ENCODE measurements at places on chromosomes 11 and 22.
A peak's percentile ranks its signal among the peaks of the same experiment; 100 is the strongest.

- peak; percentile 39 for DNase-seq
- H3K27me3 ChIP-seq: no peaks in the 10 kb centered on the region
- H3K4me3 ChIP-seq: no peak overlapping the region
- H3K4me1 ChIP-seq: no peaks in the 10 kb centered on the region
Measured at GRCh38 chr11:69472541-69473275, 8.8 kb upstream of the LINC01488 start.

DNA sequence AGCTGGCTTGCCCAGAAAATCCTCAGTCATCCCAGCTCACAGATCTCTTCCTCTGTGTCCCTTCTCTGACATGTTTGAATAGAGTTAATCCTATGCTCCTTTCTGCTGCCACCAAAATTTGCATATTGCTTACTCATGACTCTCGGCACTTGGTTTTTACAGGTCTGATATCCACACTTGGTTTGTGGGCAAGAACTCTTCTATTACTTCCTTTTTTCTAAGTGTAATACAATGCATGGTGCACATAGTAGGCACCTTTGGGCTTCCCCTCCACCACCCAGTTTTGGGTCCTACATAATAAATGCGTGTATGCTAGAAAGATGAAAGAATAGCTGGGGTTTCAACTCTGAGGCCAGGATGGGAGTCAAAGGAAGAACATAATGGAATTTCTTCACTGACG lies 69.7 kb upstream of the GRK3 start:
- DNase-seq: no peak
- H3K4me1 ChIP-seq: no peaks in the 10 kb centered on the region
- H3K27ac ChIP-seq: no peak overlapping the region
- no peaks in the 10 kb centered on the region for H3K27me3 ChIP-seq

- no peak overlapping the region for H3K27ac ChIP-seq
- no peaks in the 10 kb centered on the region for H3K36me3 ChIP-seq
- H3K4me3 ChIP-seq: no peak overlapping the region
- H3K27me3 ChIP-seq: no peaks in the 10 kb centered on the region
Measured at GRCh38 chr22:42577623-42578240, 24.0 kb downstream of the SERHL2 start.

DNA sequence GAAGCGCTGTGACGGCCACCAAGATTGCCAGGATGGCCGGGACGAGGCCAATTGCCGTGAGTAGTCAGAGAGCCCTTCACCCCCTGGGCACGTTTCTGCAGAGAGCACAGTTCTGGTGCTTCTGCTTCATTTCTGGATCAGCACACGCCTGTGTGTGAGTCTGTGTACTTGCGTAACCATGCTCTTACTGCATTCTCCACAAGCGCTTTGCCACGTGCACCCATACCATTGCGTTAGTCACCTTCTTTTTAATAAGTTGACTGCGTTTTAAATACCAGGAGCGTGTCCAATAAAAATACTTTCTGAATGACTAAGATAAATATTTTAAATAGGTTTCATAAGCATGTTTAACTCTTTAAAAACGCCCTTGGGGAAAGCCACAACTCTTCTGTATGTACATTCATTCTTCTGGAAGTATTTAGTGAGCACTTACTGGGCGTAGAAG lies 143.0 kb upstream of the SORL1-AS1 start:
- peak; percentile 82 for DNase-seq
- H3K27me3 ChIP-seq: no peaks in the 10 kb centered on the region
- no peaks in the 10 kb centered on the region for H3K36me3 ChIP-seq
- H3K4me3 ChIP-seq: no peak overlapping the region
- H3K27ac ChIP-seq: no peak overlapping the region

- H3K27me3 ChIP-seq: no peaks in the 10 kb centered on the region
- H3K27ac ChIP-seq: no peak overlapping the region
- no peaks in the 10 kb centered on the region for H3K36me3 ChIP-seq
- no peak for DNase-seq
- H3K4me3 ChIP-seq: no peak overlapping the region
- no peaks in the 10 kb centered on the region for H3K4me1 ChIP-seq
Measured at GRCh38 chr11:70806461-70807194, 408.3 kb downstream of the CTTN start.

- H3K36me3 ChIP-seq: no peaks in the 10 kb centered on the region
- no peak overlapping the region for H3K27ac ChIP-seq
- H3K27me3 ChIP-seq: no peaks in the 10 kb centered on the region
- H3K4me1 ChIP-seq: no peaks in the 10 kb centered on the region
- H3K4me3 ChIP-seq: no peak overlapping the region
Measured at GRCh38 chr22:11325767-11326166, 4202.2 kb upstream of the OR11H1 start.

DNA sequence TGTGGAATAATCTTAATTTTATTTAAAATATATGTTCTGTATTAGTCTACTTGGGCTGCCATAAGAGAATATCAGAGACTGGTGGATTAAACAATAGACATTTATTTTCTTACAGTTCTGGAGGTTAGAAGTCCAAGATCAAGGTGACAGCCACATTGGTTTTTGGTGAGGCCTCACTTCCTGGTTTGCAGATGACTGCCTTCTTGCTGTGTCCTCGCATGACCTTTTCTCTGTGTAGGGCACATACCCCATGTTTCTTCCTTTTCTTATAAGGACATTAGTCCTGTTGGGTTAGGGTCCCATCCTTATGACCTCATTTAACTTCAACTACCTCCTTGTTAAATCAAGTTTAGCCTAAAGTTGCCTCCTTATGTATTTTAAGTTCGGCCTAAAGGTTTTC lies 202.7 kb upstream of the MPPED2 start:
- DNase-seq: no peak
- H3K4me1 ChIP-seq: peaks cover 5% of the 10 kb centered on the region
- no peaks in the 10 kb centered on the region for H3K36me3 ChIP-seq
- H3K27me3 ChIP-seq: no peaks in the 10 kb centered on the region
- H3K27ac ChIP-seq: no peak overlapping the region

DNA sequence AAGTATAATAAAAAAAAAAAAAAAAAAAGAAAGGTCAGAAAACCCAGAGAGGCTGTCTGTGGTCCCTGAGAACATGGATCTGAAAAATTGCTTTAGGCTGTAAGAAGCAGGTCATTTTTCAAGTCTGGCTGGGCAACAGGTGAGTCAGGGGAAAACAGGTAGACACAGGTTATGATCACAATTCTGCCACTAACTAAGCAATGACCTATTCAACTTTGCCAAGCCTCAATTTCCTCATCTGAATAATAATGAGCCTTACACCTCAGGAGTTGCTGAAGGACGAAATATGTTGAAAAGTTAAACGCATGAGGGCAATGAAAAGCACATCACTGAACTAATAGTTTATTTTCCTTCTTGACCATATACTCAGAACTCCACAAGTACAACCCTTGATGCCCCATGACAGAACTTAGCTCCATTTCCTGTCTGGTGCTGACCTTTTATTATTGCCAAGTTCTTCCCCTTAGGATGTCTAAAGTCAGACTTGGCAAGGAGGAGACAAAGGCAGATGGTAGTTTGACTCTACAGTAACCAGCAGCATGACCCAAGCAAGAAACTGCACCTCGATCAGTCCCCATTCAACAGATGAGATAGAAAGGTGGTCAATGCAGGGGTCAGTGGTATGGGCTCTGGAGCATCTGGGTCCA lies 93.6 kb downstream of the SYN3 start:
- no peak for DNase-seq
- H3K4me1 ChIP-seq: no peaks in the 10 kb centered on the region
- H3K4me3 ChIP-seq: no peak overlapping the region
- no peaks in the 10 kb centered on the region for H3K36me3 ChIP-seq
- no peaks in the 10 kb centered on the region for H3K27me3 ChIP-seq

DNA sequence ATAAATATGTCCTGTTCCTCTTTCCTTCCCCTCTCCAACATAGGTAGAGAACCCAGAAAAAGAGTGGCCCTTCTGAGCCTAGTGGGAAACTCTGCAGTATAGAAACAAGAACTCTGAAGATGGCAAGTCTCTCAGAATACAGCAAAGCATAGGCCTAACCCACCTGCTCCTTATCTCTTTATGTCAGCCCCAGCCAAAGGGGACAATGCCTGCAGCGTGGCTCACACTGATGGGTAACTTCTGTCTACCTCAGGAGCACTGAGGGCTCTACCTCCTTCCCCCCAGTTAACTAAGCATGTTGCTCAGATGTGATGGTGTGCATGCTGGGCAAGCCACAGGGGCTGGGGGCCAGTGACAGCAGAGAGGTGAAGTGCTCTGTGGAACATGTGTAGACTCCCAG lies 4.9 kb upstream of the NRIP3 start:
- no peak for DNase-seq
- no peak overlapping the region for H3K27ac ChIP-seq
- no peaks in the 10 kb centered on the region for H3K4me1 ChIP-seq
- peaks cover 2% of the 10 kb centered on the region for H3K27me3 ChIP-seq

DNA sequence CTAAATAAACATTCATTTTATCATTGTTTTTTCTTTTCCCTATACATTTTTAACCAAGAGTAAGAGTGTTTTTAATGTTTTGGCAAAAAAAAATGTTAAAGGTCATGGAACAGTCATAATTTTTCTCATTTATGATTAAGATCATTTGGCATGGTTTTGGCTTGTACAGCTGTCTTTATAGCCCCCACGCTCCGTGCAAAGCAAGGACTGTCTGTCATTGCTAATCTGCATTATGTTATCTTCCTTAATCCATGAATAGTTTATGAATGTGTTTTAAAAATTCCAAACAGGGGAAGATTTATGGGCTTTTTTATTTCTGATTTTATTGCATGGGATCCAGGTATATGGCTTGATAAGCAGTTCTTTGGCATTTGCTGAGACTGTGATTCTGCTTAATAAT lies 28.1 kb downstream of the PGM2L1 start:
- no peak for DNase-seq
- peaks cover 8% of the 10 kb centered on the region for H3K4me1 ChIP-seq
- no peak overlapping the region for H3K27ac ChIP-seq
- H3K4me3 ChIP-seq: no peak overlapping the region

- no peak for DNase-seq
- H3K36me3 ChIP-seq: no peaks in the 10 kb centered on the region
- no peak overlapping the region for H3K4me3 ChIP-seq
- no peak overlapping the region for H3K27ac ChIP-seq
Measured at GRCh38 chr11:112759418-112759817, 201.8 kb upstream of the NCAM1 start.

GRCh38 chr11:69079661-69080256 lies 31.0 kb downstream of the TPCN2 start:
- no peak overlapping the region for H3K4me3 ChIP-seq
- H3K4me1 ChIP-seq: no peaks in the 10 kb centered on the region
- DNase-seq: no peak
- peaks cover 2% of the 10 kb centered on the region for H3K36me3 ChIP-seq

GRCh38 chr11:110473706-110474105 lies 44.0 kb downstream of the FDX1 start:
- H3K4me1 ChIP-seq: no peaks in the 10 kb centered on the region
- no peak overlapping the region for H3K4me3 ChIP-seq
- DNase-seq: no peak
- H3K36me3 ChIP-seq: peaks cover 4% of the 10 kb centered on the region

Data from aorta (tissue), 5 donors.